Amniotic stem cell (primary cell): ENCODE measurements at places on chromosomes 3 and 15.

DNA sequence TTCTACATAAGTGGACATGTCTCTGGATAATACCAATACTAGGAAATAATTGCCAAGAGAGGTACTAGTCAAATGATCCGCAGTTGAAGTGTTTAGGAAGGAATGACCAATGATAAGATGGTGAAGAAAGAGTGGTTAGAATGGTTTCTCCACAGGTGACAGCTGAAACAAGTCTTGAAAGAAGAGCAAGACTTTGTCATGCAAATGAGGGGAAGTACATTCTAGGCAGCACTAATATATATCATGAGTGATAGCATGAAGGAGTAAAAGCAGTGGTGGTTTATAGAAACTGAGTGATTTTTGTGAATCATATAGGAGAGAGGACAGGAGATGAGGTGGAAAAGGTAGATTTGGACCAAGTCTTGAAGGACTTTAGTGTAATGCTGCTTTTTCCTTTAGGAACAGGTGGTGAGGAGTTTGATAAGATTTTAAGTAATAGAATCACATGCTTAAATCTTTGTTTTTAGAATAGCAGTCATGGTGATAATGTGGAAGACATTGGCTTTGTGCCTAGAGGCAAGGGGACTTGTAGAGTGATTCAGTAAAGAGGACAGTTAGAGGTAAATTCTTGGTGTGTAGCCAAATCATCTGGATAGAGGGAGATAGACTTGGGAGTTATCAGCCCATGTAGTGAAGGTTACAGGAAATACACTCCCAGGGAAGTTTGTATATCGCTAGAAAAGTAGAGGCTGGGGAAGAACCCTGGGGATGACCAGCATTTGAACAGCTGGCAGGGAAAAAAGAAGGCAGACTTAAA, 31.9 kb downstream of the SLMAP start:
- DNase-seq = no peak

- DNase-seq = no peak
Measured at GRCh38 chr3:181723625-181724191, 12.0 kb downstream of the SOX2 start.

- peak; percentile 10 for DNase-seq
Measured at GRCh38 chr3:139935016-139935865, at the start of gene CLSTN2. Gene CLSTN2, plus strand, starts transcription at chr3:139935185.

GRCh38 chr3:194167480-194168282, 31.7 kb downstream of the HES1 start:
- no peak for DNase-seq

GRCh38 chr15:58080398-58080797, 14.9 kb upstream of the ALDH1A2 start:
- no peak for DNase-seq

- DNase-seq = no peak
Measured at GRCh38 chr3:58251631-58252035, 14.0 kb downstream of the ABHD6 start.

DNA sequence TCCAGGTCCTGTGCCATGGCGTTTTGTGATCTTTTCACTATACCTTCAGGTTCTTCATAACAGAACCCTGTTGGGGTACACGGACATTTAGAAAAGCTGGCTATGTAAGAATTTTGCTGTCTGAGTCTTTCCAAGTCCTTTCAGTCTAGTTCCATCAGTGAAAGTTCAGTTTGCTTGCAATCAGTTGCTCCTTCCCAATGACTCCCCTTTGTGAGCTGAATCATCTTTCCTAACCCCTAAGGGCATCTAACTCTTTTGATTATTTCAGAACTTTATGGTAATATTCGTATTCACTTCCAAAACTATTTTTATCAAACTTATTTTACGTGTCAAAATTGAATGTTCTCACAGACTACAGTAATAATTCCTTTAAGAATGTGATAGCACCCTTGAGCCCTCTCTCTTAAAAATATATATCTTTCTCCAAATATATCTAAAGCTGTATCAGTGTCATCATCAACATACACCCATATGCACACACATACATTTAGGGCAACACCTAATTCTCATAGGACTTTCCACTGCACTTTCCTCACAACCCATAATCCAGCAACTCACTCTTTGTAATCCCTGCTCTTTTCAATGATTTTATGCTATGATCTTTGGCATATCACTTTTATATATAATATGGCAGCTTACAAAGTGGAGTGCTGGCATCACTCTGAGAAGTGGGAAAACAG, 263.7 kb downstream of the GBE1 start:
- DNase-seq = no peak

GRCh38 chr15:67093504-67093862, 28.1 kb downstream of the SMAD3 start:
- DNase-seq = no peak

DNA sequence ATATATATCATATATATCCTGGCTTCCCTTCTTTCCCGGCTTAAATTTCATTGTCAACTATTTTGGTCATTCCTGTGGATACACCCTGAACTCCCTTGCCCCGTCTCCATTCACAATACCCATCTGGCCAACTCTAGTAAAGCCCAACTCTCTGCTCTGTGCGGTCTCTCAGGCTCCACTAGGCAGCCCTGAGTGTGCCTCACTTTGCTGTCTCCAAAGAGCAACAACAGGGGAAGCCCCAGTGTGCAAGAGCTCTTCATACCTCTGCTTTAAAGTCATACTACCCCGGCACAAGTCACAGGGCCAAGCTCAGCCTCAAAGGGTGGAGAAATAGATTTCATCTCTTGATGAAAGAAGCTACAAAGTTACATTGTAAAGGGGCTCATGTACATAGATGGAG, 18.9 kb upstream of the FEM1B start:
- DNase-seq = no peak

- DNase-seq = no peak
Measured at GRCh38 chr3:38521391-38521987, 25.3 kb downstream of the EXOG start.

DNA sequence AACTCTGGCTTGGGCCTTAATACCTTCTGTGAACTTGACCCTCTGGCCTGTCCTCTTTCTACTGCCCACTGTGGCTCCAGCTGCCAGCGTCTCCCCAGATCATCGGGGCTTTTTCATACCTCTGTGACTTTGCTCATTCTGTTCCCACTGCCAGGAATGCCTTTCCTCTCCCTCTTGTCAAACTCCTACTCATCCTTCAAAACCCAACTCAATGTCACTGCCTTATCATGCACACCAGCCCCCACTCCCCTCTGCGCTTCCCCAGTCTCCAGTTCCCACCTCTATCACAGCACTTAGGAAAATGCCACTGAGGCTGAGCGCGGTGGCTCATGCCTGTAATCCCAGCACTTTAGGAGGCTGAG, 4.9 kb downstream of the ANPEP start:
- no peak for DNase-seq

GRCh38 chr3:30048431-30048830, 558.0 kb upstream of the TGFBR2 start:
- no peak for DNase-seq

DNA sequence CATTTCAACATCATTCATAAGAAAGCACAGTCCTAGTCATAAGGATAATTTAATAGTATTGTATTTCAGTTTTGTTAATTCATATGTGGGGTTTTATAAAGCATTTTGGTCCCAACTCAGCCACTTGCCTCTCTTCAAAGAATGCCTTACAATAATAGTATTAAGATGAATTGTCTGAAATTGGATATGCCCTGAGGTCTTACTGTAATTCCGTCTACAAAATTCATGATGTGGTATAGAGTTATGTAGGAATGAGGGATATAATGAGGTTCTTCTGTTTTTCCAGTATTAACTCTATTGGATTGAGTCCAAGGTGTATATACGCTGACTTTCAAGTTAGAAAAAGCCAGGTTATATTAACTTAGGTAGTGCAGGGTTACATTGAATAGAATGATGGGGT, 177.0 kb downstream of the GOLIM4 start:
- no peak for DNase-seq

- no peak for DNase-seq
Measured at GRCh38 chr3:64081235-64081630, 57.9 kb upstream of the PSMD6 start.

DNA sequence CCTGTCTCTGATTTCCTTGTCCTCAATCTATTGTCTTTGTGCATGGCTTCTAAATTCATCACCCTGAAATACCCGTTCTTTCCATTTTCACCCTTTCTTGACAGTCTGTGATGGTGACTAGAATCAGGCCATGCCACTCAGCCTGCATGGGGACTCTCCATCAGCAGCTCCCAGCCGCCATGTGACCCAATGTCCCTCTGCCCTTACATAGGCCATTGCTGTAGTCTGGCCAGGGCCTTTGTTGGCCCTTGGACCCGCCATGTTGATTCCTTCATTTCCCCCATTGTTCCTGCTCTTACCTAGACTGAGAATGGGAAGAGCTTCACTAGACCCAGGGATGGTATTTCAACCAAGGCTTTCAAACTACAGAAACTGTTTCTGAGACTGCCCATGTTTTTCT, 45.8 kb downstream of the SPSB4 start:
- no peak for DNase-seq
